ENCODE measurements at places on chromosomes 7 and 10.

DNA sequence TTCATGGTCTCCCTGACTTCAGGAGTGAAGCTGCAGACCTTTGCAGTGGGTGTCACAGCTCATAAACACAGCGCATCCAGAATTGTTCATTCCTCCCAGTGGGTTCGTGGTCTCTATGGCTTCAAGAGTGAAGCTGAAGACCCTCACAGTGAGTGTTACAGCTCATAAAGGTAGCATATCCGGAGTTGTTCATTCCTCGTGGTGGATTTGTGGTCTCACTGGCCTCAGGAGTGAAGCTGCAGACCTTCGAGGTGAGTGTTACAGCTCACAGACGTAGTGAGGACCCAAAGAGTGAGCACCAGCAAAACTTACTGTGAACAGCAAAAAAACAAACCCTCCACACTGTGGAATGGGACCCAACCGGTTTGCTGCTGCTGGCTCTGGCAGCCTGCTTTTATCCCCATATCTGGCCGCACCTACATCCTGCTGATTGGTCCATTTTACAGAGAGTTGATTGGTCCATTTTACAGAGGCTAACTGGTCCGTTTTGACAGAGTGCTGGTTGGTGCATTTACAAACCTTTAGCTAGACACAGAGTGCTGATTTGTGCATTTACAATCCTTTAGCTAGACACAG, 308.8 kb downstream of the PTPRN2 start:
- DNase-seq, result no peak

DNA sequence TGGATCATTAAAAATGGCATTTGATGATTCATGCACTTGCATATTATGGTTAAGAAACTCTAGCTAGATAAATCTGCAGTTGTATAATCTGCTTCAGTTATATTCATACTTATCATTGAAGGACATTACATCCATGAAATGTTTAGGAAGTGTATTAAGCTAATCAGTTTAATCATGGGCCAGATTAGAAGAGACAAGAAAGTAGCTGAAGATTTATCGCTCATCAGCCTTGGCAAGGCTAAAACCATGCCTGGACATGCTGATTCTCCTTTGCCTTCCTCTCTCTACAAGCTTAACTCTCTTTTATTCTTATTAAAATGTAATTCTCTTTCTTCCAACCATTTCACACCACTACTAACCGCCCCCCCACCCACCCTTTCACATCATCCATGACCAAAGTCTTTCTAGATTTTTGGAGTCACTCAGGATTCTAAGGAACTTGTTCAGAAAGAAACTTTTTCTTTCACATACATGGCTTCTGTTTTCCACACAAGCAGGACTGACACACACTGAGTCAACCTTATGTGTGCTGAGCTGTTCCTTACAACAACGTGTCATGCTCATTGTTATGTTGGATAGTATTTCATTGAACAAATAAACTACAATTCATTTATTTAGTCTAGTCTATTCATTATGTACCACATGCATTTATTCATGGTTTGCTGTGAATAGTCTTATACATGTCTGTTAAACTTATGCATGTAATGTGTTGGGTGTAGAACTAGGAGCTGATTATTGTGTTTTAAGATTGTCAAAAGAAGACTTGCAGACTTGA, 227.3 kb upstream of the SP8 start:
- DNase-seq, result no peak

GRCh38 chr10:77173615-77174461, 463.8 kb downstream of the KCNMA1 start:
- DNase-seq, result peak; percentile 48

DNA sequence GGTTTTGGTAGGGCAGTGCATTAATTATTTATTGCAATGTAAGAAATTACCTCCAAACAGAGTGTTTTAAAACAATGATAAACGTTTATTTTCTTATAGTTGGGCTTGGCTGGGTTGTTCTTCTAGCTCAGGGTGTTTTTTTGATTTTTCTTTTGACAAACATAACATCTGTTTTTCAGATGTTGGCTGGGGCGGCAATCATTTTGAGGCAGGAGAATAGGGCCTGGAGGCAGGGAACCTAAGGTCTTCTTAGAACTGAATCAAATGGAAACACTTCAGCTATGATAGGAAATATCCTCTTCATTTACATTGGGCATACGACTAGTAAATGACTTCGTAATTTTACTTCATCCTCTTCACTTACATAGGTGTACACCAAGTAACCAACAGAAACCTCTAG, 47.4 kb upstream of the NAMPT start:
- no peak for DNase-seq

DNA sequence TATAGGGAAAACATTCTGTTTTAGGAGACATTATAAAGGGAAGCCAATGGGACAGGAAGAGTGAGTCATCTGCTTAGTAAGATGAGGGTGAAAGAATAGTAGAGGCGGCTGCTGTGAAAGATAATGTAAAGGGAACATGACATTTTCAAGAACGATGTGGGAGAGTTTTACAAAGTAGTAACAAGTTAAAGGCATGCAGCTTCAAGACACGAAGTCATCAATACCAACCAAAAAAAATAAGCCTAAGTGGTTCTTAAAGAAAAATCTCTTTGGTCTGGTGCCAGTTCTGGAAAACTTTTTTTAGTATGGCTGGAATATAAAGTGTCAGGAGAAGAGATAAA, 6.1 kb downstream of the GSTO1 start:
- DNase-seq, result no peak
